Substantia nigra (tissue), 51 donors: ENCODE measurements at places on chromosomes 1 and 21.

DNA sequence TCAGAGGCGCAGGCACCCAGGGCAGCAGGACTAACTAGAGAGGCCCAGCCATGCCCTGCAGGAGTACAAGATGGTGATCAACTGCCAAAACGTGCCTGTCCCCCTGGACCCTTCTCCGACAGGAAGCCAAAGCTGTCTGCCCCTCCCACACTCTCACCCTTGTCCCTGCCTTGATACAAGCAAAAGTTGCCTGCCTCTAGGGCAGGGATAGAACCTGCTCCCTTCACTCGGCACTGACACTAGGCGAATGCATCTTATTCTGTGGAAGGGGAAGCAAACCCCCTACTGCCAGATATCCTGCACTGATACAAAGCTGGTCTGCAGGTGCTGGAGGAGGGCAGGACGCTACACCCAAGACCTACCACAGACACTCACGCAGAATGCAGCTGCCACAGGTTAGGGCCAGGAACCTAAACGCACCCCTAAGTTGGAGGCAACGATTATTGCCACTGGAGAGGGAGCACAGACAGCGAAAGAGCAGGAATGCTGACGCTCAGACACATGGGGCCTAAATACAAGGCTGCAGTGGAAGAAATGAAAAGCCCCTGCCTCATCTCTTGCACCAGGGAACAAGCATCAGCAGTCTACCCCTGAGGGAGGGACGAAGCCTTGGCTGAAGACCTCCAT, 3.7 kb downstream of the TARBP1 start:
- no peak for DNase-seq

DNA sequence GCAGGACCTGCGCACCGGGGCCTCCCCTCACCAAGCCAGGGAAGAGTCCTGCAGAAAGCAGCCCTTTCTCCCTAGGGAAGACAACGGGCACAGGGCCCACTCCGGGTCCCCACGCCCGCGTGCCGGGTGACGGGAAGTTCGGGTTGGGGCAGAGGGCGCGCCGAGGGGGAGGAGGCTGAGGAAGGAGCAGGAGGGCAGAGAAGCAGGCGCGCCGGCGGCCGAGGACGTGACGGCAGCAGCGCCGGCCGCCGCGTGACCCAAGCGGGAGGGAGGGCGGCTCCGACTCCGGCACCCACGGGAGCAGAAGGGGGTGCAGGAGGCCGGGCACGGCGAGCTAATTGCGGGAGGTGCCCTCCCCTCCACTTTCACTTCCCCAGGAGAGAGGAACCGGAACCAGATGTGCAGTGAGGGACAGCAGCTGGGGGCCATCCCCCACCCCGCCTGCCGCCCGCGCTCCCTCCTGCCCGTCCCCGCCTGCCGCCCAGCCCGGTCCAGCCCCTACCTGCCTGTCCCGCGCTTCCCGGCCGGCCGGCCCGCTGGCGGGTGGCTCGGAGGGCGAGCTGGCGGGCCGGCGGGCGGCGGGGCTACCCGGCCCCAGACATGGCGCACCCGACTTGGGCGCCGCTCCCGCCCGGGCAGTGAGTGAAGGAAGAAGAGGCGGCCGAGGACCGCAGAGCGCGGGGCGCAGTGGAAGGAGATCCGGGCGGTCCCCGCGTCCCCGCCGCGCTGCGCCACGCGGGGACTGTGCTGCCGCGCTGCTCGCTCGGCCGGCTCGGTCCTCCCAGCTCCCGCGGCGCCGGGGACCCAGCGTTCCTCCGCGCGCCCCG, 510 bp downstream of the DENND4B start:
- peak; percentile 50 for DNase-seq

DNA sequence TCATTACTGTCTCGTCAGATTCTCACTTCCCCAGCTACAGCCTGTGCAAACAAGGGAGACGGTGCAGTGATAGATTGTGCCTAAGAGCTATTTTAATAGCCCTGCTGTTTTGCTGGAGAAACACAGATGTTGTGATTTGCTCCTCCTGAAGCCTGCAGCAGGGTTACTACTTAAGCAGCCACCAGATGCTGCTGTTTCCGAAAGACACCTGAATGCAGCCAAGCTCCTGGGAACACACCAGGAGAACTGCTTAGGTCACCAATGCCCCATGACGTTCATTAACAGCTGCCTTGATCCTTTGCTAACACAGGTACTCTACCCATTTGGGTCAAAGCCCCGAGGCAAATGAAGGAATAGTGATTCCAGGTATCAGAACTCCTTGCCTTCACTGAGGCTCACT, 411.8 kb upstream of the DAB1 start:
- DNase-seq = no peak

- DNase-seq = no peak
Measured at GRCh38 chr1:167197692-167198091, 23.0 kb upstream of the POU2F1 start.

GRCh38 chr1:184759112-184759511, 4.5 kb upstream of the EDEM3 start:
- no peak for DNase-seq

- no peak for DNase-seq
Measured at GRCh38 chr1:184582411-184582810, 172.2 kb downstream of the EDEM3 start.

GRCh38 chr1:223711747-223712193, 569 bp upstream of the CAPN2 start:
- DNase-seq = no peak

DNA sequence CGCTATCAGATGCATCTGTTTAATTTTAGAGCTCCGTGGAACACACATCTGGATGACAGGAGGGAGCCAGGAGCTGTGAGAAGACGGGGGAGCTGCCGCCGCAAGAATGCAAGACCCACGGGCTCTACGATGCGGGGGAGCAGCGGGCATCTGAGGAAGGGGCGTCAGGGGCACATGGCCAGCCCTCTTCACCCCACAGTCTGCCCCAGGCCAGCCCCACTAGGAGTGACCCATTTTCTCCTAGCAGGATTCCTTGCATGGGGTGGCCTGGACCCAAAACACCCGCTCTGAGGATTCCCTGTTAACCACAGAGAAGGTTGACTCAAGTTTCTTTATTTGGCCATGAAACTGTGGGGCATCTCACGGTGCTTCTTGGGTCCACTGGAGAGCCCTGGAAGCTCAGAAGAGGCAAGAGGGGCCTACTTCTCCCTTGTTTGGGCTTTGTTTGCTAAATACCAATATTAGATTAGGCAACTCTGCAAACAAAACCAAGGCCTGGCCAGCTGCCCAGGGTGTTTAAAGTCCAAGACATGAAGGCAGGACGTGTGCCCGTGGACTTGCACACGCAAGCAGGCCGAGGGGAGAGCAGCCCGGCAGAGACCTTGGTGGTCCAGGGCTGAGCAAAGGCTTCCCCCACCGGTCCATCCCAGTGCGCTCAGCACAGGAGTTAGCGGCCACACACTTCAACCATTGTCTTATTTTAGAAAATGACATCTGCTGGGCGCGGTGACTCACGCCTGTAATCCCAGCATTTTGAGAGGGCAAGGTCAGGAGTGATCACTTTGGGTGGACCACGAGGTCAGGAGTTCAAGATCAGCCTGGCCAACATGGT, 89.8 kb downstream of the DHRS3 start:
- peak; percentile 32 for DNase-seq

DNA sequence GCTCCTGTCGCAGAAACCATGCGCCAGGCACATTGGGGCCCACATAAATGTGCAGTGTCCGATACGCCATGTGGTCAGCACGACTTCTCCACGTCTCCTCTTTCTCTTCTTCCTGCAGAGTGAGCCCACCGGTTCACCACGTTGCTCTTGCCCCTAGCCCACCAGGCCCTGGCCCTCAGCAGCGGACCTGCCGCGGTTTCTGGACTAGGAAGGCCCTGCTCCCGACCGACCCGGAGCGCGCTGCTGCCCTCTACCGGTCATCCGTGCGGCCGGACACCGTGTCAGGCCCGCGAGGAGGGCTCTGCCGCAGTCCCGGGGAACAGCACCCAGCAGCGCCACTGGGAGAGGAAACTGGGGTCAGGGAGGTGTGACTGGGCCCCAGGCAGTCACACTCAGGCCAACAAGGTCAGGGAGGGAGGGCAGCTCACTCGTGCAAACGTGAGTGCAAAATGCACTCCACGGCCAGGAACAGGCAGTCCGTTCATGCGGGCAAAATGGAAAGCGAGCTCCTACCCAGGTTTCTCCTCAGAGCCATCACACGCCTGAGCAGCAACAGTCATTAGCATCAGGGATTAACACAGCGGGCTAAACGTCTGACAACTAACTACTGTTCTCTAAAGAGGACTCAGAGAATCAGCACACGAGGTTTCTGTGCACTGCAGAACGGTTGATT, 13.7 kb downstream of the TLR5 start:
- peak; percentile 9 for DNase-seq

DNA sequence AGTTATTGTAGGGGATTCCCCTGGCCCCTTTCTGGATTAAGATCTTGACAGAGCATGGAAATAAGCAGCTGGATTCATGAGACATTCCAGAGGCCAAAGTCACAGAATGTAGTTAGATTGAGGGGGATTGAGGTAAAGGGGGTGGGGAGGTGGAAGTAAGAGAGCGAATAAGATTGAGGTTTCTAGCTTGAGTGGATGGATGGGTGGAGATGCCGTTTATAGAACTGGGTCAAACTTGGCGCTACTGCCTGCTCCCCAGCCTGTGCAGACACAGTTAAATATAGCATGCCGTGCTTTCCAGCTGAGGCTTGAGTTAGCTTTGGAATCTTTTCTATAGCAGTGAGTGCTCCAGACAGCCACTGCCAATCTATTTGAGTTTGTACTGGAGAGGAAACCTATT, 85.7 kb downstream of the DYRK1A start:
- no peak for DNase-seq

DNA sequence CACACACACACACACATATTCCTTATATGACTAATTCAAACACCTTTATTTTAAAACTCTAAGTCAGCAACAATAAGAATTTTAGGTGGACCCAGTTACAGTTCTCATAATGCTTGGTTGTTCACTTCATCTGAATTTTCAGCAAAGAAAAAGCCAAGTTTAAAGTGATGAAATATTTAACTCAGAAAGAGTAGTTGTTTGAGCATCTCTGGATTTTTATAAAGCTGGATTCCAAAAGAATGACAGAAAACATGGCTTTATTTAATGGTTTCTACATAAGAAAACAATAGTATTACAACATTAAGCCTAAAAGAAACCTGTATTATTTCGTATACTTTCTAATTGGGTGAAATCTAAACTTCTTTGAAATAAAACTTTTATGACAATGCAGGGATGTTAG, 54.2 kb upstream of the ADAMTS5 start:
- DNase-seq = no peak

GRCh38 chr1:9890224-9890731, 19.8 kb downstream of the CTNNBIP1 start:
- no peak for DNase-seq

DNA sequence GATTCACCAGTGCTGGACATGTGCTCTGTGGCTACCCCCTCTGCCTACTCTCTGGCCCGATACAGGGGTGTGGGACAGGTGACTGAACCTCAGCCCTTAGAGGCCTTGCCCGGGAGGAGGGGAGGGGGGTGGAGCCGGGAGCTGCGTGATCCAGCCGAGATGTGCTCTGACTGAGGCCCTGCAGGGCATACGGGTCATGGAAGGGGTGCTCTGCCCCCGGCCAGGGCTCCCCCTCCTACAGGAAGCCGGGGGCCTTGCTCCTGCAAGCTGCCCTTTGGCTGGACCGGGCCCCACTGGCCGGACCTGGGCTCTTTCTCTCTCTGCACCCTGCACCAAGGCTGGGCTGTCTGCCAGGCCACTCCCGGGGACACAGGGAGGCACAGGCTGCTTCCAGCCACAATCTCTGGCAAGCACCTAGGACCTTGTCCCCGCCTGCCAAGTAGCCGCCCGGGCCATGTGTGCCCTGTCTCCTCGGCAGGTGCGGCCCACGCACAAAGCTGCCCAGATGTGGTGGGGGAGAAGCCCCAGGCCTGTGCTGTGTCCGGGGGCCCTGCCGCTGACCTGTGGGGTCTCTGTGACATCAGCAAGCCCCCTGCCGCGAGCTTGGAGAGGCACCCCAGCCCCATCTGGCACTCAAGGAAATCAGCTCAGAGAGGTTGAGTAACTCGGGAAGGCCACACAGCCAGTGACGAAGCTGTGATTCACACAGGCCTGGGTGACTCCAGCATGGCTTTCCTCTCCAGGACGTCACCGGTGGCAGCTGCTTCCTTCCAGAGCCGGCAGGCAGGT, 1.5 kb downstream of the SCNN1D start:
- no peak for DNase-seq

DNA sequence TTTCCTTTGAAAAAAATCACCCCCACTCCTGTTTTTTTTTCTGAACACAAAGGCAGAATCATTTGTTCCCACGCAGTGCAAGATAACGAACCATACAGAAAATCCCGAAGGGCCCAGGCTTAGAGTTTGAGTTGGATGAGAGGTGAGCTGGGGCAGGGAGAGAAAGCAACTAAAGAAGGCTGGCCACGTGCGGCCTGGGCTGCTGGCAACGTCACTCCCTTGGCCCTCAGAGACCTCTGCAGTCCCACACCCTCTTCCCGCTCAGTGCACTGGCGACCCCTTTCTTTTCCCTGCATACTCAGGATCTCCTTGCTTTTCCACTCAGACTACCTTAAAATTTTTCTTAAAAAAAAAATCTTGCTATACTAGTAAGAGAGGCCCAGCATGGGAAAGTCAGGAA, 28.2 kb upstream of the CRNN start:
- DNase-seq = no peak

- DNase-seq = no peak
Measured at GRCh38 chr1:62057641-62058290, 136.9 kb upstream of the L1TD1 start.

DNA sequence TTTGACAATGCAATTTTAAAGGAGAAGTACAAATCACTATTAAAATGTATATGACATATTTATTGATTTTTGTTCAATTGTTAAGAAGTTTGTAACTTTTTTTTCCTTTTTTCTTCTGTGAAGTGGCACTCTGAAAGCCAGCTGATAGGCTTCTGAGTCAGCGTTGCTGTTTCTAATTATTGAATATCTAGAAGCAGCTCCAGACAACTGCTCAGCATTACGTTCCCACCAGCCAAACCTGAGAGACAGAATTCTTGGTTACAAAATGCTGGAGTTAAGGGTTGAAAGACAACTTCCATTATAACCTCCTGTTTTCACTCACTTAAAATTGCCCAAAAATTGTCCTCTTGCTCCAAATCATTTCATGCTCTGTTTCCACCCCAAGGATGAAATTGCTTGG, 31.4 kb upstream of the LMX1A start:
- no peak for DNase-seq

DNA sequence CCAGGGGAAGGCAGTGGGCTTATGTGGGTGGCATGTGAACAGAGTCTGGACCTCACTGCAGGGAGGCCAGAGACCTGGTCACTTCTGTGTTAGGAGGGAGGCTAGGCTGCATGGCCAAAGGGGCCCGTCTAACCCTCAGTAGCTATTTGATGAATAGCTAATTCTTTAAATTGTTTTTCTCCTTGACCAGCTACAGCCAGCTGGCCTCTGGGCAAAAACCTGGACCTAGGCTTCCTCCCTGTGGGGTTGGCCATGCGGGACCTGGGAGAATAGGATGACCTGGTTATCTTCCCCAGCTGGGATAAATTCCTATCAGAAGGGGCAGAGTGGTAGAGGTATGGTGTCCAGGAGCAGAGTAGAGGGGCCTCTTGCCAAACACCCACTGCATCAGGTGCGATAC, 79.4 kb downstream of the TNR start:
- no peak for DNase-seq

DNA sequence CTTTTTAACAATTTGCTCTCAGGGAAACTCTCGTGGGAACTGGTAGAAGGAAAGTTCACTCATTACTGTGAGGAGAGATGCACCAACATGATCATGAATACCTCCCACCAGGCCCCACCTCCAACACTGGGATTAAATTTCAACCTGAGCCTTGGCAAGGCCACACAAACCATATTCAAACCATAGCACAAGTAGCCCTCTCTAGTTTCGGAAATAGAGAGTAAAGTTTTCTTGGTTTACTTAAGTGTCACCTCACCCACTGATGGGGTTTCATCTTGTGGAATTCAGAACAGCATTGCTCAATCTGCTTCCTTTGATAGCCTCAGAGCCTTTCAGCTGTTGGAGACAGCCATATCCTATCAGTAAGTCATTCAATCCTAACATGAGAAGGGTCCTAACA, 25.5 kb upstream of the CCSAP start:
- no peak for DNase-seq
